Activated CD4-positive, alpha-beta T cell treated with anti-CD3 and anti-CD28 coated beads for 36 hours (primary cell): ENCODE measurements at places on chromosomes 5 and 9.

DNA sequence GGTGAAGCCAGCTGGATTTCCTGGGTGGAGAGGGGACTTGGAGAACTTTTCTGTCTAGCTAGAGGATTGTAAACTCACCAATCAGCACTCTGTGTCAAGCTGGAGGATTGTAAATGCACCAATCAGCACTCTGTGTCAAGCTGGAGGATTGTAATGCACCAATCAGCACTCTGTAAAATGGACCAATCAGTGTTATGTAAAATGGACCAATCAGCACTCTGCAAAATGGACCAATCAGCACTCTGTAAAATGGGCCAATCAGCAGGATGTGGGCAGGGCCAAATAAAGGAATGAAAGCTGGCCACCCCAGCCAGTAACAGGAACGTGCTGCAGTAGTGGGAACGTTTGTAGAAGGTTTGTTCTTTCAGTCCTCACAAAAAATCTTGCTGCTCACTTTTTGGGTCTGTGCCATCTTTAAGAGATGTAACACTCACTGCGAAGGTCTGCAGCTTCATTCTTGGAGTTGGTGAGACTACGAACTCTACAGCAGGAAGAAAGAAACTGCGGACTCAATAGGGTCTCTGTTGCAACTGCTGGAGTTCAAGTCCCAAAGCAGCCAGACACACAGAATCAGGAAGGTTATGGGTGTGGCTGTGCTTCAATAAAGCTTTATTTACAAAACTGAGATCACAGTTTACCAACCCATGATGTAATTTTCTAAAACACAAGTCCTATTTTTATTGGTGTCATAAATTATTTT lies 145.7 kb upstream of the ERCC6L2 start:
- no peak for DNase-seq

DNA sequence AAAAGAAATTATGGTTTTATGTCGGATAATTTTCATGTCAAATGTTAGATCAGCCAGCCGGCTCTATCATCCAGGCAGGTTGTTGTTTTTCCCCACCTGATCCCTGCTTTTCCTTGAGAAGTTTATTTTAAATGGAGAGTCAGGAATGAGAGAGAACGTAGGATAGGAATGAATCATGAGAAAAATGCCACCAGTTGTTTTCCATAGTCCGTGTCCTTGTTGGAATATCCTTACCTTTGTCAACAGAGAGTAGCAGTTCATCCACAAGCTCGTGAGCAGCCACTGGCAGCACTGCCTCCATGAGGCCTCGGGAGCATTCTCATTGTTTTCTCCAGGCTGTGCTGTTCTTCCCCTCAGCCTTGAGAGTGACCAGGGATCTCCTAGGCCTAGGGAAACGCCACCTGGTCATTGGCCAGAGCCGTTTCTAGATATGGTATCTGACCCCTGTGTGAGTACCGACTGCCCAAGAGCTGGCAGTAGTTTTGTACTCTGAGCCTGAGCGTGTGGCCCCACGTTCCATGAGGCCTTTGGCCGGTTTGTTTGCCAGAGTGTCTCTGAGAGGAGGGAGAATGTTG lies 293.3 kb downstream of the FANCC start:
- no peak for DNase-seq

DNA sequence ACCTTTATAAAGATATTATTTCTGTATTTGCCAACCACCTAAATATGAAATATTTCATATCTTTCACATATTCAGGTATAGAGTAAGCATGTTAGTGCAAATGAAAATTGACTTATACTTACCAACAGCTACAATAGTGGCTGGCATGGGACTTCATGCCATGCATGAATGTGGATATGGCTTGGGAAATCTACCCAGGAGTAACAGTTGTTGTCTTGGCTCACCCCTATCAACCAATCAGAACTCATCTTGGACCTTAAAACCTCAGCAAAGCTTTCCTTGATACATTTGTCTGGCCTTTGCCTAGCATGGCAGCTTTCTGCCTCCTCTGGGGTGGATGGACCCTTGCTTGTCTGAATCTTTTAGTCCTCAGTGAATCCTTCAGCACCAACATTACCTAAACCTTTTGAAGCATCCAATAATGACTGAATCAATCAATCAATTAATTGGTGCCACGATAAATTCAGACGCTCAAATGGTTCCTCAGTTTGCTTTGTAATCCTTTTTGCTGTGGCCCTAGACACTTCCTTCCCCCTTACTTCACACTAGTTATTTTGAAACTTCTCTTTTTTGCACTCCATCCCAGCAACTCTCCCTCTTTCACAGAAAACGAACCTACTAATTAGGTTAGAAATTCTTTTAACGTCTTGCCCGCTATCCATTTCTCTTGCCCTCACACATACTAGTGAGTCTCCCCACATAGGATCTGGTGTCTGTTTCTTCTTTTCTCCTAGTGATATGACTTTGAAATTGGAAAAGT lies 132.3 kb upstream of the ZNF608 start:
- DNase-seq: no peak

- no peak for DNase-seq
Observed at GRCh38 chr5:133538718-133539117, 73.6 kb downstream of the FSTL4 start.

DNA sequence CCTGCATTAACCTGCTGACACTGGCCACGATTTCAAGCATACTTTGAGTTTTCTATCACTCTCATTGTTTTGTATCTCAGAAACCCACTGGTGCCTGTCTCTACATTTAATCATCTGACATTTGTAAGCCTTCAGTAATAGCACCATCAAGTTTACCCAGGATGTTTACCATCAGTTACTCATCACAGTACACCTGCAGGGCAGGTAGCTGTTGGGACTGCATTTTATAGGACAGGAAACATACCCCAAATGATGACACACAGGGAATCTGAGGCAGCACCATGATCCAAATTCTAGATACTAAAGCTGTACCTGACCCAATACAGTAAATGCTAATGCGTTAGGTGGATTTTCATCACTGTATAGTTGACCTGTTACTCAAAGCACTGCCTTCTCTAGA lies 114.2 kb downstream of the FEM1C start:
- no peak for DNase-seq

GRCh38 chr9:130630506-130631330 lies 33.7 kb upstream of the PRDM12 start:
- no peak for DNase-seq

DNA sequence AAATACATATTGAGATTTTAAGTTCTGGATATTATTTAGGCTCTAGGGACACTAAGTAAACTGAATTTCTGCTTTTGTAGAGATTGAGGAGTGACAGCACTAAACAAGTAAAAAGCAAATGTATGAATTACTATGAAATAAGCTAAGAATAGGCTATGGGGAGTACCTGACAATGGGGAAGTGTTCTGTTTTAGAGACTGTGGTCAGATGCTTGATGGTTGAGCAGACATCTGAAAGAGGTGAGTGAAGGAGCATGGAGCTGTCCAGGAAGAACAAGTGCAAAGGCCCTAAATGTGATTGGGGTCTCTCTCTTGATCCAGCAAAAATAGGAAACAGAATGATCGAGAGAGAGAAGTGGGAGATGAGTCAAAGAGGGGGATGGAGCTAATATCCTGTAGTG lies 111.7 kb downstream of the JAKMIP2 start:
- no peak for DNase-seq

DNA sequence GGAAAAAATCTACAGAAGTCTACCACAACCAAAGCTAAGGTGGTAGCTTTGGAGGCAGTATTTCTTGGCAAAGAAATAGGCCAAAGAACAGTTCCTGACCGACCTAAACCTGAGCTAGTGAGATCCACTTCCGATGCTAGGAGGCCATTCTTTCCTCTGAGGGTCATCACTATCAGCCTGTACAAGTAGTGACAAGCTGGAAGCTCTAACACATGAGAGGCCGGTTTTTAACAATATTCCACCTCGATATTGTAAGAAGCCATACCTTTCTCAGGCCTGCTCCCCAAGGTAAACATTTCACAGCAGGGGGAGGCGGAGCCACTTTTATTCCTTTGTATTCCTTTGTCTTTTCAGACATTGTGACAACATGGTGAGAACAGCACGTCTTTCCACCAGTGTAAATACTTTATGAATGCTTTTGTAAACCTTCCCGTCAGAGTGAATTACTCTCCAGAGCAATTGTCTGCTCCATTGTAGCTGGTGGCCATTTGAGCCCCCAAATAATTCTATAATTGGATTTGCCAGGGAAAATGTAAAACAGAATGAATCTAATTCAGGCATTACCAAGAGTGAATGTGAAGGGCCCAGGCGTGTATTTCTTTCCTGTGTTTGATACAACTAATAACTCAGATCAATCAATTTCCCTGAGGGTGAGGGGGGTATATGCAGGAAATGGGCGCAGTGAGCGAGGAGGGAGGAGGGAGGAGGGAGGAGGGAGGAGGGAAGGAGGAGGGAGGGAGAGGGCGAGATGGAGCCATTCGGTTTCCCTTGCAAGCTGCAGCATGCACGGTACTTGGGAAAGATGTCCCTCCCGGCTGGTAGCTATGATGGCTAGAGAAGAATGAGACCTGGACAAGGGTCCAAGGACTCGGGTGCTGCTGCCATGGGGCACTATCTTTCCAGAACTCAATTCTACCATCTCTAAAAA lies 166.6 kb downstream of the CDK5RAP2 start:
- no peak for DNase-seq
